ENCODE measurements at places on chromosomes 11 and 22.

DNA sequence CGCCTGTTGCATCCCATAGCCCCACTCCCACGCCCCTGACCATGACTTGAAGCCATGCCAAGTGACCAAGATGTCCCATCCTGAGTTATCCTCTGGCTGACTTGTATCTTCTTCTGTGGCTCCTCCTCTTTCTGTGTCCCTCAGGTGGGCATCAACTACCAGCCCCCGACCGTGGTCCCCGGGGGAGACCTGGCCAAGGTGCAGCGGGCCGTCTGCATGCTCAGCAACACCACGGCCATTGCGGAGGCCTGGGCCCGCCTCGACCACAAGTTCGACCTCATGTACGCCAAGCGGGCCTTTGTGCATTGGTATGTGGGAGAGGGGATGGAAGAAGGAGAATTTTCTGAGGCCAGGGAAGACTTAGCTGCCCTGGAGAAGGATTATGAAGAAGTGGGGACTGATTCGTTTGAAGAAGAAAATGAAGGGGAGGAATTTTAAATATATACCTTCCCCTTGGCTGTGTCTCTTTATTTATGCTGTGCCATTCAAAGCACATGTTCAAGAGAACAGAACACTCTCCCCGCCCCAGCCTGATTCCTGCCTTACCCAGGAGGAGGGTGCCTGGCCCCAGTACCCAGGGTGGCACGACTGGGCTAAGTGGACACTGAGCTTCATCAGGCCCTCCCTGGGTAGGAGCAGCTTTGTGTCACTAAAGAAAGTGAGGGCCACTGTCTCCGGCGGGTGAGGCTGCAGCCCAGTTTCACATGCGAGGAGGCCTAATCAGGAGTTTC, 19.1 kb upstream of the USP18 start:
- no peak for DNase-seq

GRCh38 chr11:114207096-114207495, 89.1 kb upstream of the NNMT start:
- DNase-seq, result no peak

GRCh38 chr11:20002312-20003216, 157.7 kb downstream of the DBX1 start:
- DNase-seq, result no peak

DNA sequence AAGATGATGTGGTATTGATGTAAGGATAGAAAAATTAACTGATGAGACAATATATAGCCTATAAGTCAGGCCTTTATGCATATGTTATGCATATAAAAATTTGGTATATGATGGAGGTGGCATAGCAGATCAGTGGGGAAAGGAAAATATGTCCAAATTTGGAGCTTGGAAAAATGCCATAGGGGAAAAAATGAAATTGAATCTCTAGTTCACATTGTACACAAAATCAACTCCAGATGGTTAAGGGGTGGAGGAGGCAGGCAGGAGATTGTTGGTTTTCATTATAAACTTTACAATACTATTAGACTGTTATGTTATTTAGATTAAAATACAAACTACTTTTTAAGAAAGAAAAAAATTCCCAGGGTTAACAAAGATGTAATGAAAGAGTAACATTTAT, 15.1 kb upstream of the CD3E start:
- DNase-seq, result no peak

GRCh38 chr22:29768052-29768693, 1.0 kb downstream of the UQCR10 start:
- no peak for DNase-seq

DNA sequence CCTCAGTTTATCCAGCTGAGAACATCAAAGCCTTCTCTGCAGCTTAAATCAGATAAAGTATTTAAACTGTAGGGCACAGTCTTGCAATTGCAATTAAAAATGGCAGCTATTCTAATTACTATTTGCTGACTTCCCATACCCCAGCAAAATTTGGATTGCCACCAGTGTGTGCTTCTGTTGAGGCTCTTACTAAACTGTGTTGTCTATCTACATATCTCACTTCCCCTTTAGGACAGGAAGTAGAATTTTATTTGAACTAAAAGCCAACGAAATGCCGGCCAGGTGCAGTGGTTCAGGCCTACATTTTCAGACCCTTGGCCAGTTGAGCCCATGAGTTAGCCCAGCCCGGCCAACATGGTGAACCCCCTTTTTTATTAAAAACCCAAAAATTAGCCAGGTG, 7.1 kb downstream of the SAA4 start:
- DNase-seq, result no peak

- DNase-seq, result no peak
Observed at GRCh38 chr22:36037102-36037758, 8.6 kb upstream of the RBFOX2 start.

DNA sequence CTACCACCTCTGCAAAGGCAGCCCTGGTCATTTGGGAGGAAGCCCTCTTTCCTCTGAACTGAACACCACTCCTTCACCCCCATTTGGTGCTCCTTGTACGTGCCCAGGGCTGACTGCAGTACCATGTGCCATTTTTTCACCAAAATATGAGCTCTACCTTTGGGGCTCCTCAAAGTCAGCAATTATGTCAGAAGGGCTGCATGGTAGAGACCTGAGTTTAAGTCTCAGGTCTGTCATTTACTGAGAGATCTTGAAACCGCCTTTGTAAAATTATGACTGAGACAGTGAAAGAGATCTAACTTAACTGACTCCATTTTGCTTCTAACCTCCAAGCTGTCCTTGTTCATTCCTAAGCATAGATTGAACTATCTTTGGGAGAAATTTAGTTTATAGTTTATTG, 58.0 kb downstream of the THAP12 start:
- DNase-seq, result no peak

DNA sequence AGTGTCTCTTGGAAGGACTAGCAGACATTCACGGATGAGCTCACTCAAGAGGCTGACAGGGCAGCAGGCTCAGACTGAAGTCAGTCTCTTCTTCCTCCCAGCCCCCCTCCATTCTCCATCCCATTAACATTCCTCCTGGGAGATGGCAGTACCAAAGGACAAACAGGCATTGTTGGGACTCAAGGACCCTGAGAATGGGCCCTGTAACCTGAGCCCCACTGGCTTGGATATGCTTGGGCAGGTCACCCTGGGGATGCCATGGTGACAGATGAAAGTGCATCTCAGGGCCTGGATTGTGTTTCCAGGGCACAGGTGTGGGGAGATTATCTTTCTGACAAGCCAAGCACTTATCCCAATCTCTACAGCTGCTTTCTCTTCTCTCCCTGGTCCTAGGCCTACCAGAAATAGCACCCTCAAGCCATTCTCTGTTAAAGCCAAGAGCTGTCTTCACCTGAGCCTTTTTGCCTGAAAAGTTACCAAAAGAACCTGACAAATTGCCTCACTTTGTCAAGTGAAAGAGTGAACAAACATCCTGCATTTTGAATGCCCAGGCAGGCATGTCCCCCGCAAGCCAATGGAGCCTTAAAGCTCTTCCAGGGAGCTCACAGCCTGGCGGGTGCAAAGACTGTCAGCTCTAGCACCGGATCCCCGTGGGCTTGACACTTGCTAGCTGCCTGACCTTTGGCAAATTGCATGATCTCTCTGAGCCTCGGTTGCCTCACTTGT, 366.0 kb upstream of the NARS2 start:
- DNase-seq, result no peak

DNA sequence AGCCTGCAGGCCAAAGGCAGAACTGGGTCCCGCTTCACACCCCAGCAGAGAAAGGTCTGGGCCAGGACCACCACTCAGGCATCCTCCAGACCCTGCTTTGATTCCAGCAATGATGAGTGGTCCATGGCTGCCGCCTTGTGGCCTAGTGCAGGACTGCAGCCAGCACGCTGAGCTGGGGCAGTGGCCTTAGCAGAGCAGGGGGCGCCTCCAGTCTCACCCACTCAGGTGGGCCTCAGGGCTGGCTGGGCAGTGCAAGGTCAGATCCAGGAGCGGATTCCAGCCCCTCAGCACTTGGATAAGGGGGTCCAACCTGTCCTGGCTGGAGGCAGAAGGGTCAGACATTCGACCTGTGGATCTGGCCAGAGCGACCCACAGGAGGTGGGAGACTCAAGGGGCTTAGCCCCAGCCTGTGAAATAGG, 9.6 kb upstream of the PDE2A start:
- peak; percentile 49 for DNase-seq

- DNase-seq, result peak; percentile 77
Observed at GRCh38 chr22:38755155-38755910, 465 bp downstream of the SUN2 start.

GRCh38 chr11:127491589-127491988, 491.0 kb upstream of the KIRREL3 start:
- no peak for DNase-seq

- no peak for DNase-seq
Observed at GRCh38 chr11:65127473-65128181, 5.5 kb downstream of the MRPL49 start.

DNA sequence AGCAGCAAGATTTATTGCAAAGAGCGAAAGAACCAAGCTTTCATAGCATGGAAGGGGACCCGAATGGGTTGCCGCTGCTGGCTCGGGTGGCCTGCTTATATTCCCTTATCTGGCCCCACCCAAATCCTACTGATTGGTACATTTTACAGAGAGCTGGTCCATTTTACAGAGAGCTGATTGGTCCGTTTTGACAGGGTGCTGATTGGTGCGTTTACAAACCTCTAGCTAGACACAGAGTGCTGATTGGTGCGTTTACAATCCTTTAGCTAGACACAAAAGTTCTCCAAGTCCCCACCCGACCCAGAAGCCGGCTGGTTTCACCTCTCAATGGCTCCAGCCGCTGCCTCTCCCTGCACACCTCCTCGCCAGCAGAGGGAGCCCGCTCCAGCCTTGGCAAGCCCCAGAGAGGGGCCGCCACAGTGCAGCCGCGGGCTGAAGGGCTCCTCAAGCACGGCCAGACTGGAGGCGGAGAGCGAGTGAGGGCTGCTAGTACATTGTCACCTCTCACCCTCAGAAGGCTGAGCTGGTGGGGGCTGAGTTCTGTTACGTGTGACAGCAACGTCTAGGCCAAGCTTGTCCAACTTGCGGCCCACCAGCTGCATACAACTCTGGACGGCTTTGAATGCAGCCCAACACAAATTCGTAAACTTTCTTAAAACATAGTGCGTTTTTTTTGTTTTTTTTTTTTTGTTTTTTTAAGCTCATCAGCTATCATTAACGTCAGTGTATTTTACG, 8.7 kb downstream of the PTH start:
- no peak for DNase-seq

GRCh38 chr11:72724851-72725723, 27.1 kb downstream of the ARAP1 start:
- DNase-seq, result peak; percentile 75

DNA sequence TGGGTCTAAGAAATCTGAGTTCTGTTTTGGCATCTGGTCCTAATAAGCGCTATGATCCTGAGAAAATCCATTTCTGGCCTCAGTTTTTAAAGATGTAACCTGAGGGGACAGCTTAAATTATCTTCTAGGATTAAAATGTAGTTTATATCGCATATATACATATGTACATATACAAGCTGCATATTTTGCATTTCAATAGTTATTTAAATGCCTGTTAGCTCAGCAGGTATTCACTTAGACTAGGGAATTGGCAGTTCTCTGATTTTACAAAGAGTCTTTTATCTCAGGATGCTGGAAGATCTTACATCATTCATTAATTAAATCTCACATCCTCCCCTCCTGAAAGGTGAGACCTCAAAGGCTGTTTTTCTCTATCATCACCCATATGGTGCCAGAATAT, 1232.8 kb downstream of the LRRC4C start:
- DNase-seq, result no peak

DNA sequence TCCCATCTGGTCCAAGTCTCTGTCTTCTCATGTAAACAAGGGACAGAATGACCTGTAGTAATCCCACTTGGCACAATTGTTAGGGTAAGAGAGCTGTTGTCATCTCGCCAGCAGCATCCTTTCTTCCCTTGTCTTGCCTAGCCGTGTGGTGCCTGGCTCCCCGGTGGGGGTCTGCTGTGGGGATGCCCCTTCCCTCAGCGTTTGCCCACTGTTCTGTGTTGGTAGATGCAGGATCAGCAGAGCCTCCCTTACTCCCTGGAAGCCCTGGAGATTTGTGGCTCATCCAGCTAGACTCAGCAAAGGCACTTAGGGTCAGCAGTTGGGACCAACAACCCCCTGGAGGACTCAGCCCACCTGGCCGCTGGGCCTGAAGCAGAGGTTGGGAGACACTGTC, 13.0 kb downstream of the ACO2 start:
- no peak for DNase-seq

DNA sequence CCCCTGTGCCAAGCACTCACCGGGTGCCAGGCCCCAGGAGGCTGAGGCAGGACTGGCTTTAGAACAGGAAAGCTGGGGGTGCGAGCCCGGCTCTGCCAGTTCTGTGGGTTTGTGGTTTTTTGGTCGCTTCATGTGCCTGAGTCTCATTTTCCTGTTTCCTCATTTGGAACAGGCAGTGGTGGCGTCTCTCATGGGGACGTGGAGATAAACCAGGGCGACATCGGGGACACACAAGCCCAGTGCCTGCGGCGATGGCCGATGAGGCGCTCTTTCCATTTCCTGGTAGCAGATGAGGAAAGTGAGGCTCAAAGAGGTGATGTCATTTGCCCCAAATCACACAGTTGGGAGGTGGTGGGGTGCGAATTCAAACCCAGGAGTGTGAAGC, 20.8 kb upstream of the CHKA start:
- DNase-seq, result peak; percentile 80

DNA sequence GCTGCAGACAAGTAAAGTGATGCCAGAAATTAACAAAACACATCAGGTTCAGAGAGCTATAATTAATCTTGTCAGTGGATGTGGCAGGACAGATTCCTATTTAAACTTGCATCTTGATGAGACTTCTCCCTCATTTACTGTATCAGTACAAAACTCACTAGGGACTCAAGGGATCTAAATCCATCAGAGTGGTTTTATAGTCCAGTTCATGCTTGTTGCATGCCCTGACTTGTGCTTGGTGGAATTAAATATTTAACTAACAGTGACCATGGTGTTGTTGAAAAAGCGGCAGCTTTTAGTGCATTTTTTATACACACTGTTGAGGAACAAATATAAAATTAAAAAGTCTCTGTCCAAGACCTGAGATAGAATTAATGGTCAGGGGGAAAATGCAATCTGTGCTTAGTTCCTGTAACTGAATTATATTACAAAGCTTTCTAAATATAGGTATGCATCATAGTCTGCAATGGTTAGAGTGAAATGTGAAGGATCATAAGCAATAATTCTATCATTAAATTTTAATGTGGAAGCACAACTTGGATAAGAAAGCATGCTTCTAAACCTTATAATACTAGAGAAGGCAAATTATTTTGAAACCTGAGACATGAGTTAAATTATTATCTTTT, 1475.5 kb upstream of the TENM4 start:
- no peak for DNase-seq

GRCh38 chr11:82076126-82076525, 657.5 kb downstream of the FAM181B start:
- no peak for DNase-seq

GRCh38 chr22:37701141-37701786, 4.4 kb downstream of the TRIOBP start:
- DNase-seq, result no peak

DNA sequence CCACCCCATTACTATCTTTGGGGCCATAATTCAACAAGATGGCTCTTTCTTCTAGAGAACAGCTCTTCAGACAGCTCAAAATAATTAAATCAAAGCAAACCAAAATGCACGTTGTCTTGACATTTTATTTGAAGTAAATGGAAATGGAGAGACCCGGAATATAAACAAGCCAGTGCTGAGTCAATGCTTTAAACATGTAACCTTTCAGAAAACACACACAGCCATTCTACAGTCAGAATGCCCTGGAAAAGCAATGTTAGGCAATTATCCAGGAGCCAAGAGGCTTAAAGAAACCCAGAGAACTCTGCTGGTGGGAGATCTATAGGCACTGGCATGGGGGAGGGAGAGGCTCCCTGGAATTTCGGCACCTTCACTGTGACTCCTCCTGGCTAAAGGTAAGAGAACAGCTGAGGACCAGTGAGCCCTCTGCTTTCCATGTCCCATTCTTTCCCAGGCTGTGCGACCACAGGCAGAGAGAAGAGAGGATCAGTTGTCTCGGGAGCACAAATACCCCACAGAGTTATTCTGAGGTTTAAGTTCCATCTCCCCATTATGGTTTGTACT, 254.0 kb upstream of the CCDC90B start:
- no peak for DNase-seq

Data from prostate gland (tissue), 2 donors.